T-cell (primary cell): ENCODE measurements at places on chromosomes 2 and 18.
A peak's percentile ranks its signal among the peaks of the same experiment; 100 is the strongest.

GRCh38 chr2:14750433-14750832, 117.9 kb downstream of the LRATD1 start:
- H3K36me3 ChIP-seq = no peaks in the 10 kb centered on the region
- H3K4me1 ChIP-seq = no peaks in the 10 kb centered on the region
- no peaks in the 10 kb centered on the region for H3K27me3 ChIP-seq
- H3K4me3 ChIP-seq = no peak overlapping the region
- no peak for DNase-seq

DNA sequence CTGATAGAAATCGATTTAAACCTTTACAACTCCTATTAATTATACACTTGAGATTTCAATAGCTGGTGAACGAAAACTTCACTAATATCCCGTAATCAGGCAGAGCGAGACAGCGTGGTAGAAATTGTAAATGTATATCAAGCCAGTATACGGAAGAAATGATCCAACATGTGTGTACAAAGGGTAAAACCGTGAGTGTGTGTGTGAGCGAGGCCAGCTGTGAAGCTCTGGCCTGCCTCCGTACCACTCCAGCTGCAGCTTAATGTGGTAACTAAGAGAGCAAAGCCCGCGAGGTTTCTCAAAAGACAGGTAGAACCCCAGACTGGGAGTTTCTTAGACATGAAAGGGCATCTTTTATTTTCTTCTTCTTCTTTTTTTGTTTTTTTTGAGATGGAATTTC, 52.3 kb upstream of the ZNF516 start:
- H3K36me3 ChIP-seq = no peaks in the 10 kb centered on the region
- no peak overlapping the region for H3K27ac ChIP-seq
- H3K4me3 ChIP-seq = no peak overlapping the region
- H3K27me3 ChIP-seq = no peaks in the 10 kb centered on the region
- no peaks in the 10 kb centered on the region for H3K4me1 ChIP-seq
- no peak for DNase-seq

- no peak for DNase-seq
- H3K4me1 ChIP-seq = no peaks in the 10 kb centered on the region
- no peak overlapping the region for H3K27ac ChIP-seq
- H3K36me3 ChIP-seq = no peaks in the 10 kb centered on the region
- H3K4me3 ChIP-seq = no peak overlapping the region
These were observed 84.1 kb downstream of the GLI2 start for GRCh38 chr2:120819720-120820210.

DNA sequence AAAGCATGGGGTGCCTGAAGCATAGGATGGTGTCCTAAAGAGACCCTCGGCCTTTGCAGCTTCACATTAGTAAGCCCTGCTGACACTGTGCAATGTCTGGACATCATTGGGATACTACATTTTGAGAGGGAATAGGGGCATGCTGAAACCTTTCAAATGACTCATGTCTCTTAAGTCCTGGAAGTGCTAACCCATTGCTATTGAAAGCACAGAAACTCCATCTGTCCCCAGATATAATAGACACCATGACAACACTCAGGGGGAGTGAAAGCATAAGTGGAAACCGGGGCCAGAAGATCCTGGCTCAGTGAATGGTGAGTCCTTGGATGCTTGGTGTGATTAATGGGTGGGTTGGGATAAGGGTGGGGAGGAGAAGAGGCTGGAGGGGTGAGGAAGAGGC, 595.5 kb upstream of the ID2 start:
- no peaks in the 10 kb centered on the region for H3K4me1 ChIP-seq
- H3K27me3 ChIP-seq = no peaks in the 10 kb centered on the region
- no peak overlapping the region for H3K4me3 ChIP-seq
- DNase-seq = no peak
- no peaks in the 10 kb centered on the region for H3K36me3 ChIP-seq

DNA sequence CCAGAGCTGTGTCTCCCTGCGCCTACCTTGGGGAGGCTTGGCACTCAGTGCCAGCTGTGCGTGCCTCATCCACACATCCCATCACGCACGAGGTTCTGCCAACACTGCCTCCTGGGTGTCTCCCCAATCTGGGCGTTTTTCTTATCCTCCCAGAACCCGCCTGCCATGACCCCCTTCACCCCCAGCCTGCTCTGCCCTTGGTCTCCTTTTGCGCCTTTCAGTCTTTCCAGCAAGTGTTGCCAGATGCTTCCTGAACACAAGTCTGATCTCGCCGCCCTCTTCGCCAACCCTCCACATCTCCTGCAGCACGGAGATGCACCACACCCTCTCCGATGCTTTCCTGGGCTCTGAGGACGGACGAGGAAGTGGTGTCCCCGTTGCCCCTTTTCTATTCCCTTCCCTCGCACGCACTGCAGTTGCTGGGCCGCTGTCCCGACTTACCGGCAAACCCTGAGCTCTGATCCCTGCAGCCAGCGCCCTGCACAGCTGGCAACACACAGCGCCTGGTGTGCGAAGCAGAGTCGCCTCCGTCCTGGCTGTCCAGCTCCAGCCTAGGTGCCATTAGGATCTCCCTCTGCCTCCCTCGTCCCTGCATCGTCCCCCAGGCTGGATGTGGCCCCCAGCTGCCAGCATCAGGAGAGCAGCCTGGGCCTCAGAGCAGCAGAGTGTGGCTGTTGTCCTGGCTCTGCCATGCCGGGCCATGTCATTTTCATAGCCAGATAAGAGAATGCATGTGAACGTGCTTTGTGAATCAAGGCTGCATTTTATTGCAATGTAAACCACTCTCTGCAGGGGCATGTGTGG, 22.6 kb upstream of the ALLC start:
- H3K27me3 ChIP-seq = peaks cover 17% of the 10 kb centered on the region
- no peak overlapping the region for H3K27ac ChIP-seq
- no peak for DNase-seq
- H3K4me3 ChIP-seq = no peak overlapping the region
- H3K4me1 ChIP-seq = no peaks in the 10 kb centered on the region
- no peaks in the 10 kb centered on the region for H3K36me3 ChIP-seq

DNA sequence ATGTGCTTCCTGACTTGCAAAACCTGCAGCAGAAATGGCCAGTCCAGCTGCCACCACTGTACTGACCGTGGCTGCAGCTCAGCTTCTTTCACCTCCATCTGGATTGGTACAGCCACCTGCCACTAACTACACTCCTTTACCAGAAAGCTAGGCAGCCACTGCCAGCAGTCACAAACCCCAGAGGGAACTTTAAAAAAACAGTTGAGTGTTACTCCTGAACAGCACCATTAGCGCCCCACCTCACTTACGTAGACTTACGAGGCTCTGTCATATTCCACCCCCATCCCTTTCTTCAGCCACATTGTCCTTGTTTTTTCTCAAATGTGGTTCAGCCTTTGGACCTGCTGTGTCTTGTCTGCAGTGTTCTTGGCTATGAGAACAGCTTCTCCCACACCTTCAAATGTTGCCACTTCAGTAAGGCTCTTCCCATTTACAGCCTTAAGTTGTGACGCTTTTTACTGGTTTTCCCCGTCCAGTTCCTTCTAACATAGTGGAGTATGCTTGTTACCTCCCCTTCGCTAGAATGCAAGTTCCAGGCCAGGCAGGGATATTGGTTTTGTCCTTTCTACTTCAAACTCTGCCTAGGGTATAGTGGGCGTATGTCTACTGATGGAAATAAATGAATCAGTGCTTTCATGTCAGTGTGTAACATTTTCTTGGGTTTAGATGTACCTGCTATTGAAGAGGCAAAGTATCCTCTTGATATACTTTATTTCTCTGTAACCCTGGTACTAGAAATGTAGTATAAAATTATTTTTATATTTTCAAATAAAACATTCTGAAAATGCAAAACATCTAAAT, 17.0 kb downstream of the HNRNPA3 start:
- no peaks in the 10 kb centered on the region for H3K27me3 ChIP-seq
- H3K36me3 ChIP-seq = no peaks in the 10 kb centered on the region
- DNase-seq = no peak
- H3K4me1 ChIP-seq = no peaks in the 10 kb centered on the region
- H3K4me3 ChIP-seq = no peak overlapping the region
- H3K27ac ChIP-seq = no peak overlapping the region

DNA sequence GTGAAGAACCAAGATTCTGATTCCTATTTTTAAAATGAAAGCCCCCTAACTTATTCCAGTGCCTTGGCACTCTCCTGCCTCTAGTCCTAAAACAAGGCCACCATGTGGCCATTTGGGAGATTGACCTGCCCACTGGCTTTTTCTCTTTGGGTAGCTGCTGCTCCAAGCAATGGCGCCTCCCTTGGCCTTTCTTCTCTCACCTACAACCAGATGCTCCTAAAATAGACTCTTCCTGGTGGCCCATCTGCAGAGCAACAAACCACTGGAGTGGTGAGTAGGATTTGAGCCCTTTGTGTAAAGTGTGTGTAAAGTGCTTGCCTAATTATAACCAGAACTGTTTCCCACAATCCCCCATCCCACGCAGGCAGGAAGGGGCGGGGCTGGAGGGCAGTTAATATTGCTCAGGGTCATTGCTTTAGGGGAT, 114.2 kb downstream of the FHOD3 start:
- no peaks in the 10 kb centered on the region for H3K27me3 ChIP-seq
- no peaks in the 10 kb centered on the region for H3K4me1 ChIP-seq
- no peak for DNase-seq
- H3K27ac ChIP-seq = no peak overlapping the region
- no peaks in the 10 kb centered on the region for H3K36me3 ChIP-seq

DNA sequence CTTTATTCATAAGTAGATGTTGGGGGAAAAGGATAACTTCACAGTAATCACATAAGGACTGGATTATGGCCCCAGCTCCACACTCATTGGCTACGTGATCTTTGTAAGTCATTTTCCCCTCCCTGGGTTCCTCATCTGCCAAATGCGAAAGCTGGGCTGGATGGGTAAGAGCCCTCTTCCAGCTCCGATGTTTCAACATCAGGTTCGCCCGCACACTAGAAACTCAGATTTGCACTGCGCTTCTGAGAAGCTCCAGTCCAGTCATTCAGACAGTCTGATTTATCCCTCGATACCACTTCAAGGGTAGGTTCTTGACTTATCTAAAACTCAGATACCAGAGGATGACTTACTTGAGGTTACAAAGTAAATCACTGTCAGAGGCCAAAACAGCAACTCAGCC, 31.0 kb upstream of the RMDN2 start:
- no peak overlapping the region for H3K4me3 ChIP-seq
- H3K27me3 ChIP-seq = peaks cover 5% of the 10 kb centered on the region
- H3K27ac ChIP-seq = no peak overlapping the region
- H3K36me3 ChIP-seq = no peaks in the 10 kb centered on the region
- DNase-seq = no peak

- no peaks in the 10 kb centered on the region for H3K36me3 ChIP-seq
- no peak overlapping the region for H3K4me3 ChIP-seq
- H3K4me1 ChIP-seq = no peaks in the 10 kb centered on the region
- no peak for DNase-seq
These were observed 12.1 kb upstream of the AMER3 start for GRCh38 chr2:130743278-130743677.

DNA sequence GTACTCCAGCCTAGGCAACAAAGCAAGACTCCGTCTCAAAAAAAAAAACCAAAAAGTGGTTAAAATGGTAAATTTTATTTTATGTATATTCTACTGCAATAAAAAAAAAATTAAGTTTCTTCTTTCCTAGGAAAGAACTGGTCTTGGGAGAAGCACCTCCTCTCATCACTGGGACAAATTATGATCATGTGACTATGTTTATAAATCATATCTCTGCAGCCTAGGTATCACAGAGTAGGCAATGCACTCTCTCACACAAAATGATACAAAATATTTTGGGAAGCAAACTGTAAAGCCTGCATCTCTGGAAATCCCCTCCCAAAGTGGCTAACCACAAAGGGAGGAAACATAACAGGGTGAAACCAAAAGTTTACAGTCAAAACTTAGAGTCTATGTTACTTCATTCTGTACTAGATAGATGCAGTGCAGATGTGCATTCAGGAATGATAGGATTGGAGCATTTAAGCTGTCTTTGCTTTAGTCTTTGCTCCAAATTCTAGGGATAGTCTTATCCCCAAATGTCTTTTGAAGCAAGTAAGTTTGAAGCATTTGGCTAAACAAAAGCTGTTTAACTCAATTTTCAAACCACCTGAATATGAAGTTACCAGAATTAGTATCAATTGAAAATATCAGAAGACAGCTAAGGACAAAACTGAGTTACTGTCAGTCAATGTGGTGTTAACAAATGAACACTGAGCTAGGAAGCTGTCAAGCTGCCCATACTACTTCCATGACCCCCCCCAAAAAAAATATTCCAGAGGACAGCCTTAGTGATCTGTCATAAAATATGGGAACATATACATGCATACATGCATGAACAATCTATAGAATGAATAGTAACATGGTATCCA, 21.1 kb upstream of the MALT1 start:
- no peaks in the 10 kb centered on the region for H3K27me3 ChIP-seq
- H3K4me3 ChIP-seq = no peak overlapping the region
- H3K27ac ChIP-seq = peak overlapping the region; percentile 42
- H3K36me3 ChIP-seq = no peaks in the 10 kb centered on the region

DNA sequence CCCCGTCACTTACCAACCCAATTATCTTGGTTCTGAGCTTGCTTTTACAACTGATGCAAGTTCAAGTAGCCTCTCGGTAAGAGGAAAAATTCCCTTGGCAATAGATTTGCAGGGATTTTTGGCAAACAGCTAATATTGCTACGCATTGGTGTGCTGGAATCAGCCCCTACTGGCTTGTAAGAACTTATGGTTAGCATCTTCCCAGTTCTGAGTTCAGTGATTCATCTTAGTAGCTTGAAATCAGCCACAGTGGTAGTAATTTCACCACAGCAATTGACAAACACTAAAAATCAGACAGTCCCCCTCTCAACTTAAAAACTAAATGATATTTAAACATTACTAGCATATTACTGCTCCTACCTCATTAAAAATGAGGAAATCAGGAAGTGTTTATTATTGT, 5.9 kb upstream of the RAX start:
- H3K27ac ChIP-seq = no peak overlapping the region
- H3K4me3 ChIP-seq = no peak overlapping the region
- no peak for DNase-seq
- H3K27me3 ChIP-seq = peaks cover 16% of the 10 kb centered on the region
- no peaks in the 10 kb centered on the region for H3K4me1 ChIP-seq

- H3K4me3 ChIP-seq = no peak overlapping the region
- H3K27me3 ChIP-seq = peaks cover 52% of the 10 kb centered on the region
- no peaks in the 10 kb centered on the region for H3K36me3 ChIP-seq
- H3K4me1 ChIP-seq = peaks cover 18% of the 10 kb centered on the region
- H3K27ac ChIP-seq = no peak overlapping the region
These were observed 28.5 kb downstream of the CIB4 start for GRCh38 chr2:26612522-26613240.

DNA sequence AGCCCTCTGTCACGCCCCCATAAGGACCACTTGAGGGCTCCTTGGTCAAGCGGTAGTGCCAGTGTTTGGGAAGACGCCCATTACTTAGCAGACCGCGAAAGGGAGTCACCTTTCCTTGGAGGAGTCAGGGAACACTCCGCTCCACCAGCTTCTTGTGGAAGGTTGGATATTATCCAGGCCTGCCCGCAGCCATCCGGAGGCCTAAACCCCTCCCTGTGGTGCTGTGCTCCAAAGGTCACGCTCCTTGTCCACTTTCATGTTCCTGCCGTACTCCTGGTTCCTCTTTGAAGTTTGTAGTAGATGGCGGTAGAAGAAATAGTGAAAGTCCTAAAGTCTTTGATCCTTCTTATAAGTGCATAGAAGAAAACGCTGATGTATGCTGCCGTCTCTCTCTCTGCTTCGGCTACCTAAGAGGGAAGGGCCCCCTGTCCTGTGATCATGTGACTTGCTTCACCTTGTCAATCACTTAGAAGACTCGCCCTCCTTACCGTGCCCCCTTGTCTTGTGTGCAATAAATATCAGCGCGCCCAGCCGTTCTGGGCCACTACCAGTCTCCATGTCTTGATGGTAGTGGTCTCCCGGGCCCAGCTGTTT, 1.7 kb upstream of the CATIP start:
- H3K27ac ChIP-seq = no peak overlapping the region
- no peak for DNase-seq
